Glutamatergic neuron (in vitro differentiated cells): ENCODE measurements at places on chromosomes 5 and 9. TPM values are rescaled to one million over a fixed set of nuclear protein-coding genes. Genes with fewer than 3 reads are reported as not detected.

GRCh38 chr9:129885670-129886106 is 50.4 kb downstream of the USP20 start:
- H3K4me3 ChIP-seq, result no peak overlapping the region
- peaks cover 41% of the 10 kb centered on the region for H3K4me1 ChIP-seq
- H3K27ac ChIP-seq, result peak overlapping the region; percentile 76
- peaks cover 7% of the 10 kb centered on the region for H3K27me3 ChIP-seq

GRCh38 chr5:160685219-160685618 is 166.8 kb downstream of the ATP10B start:
- no peak overlapping the region for H3K27ac ChIP-seq
- no peak for DNase-seq
- no peak overlapping the region for H3K4me3 ChIP-seq
- no peaks in the 10 kb centered on the region for H3K4me1 ChIP-seq
- peaks cover 2% of the 10 kb centered on the region for H3K27me3 ChIP-seq
- no peaks in the 10 kb centered on the region for H3K36me3 ChIP-seq

DNA sequence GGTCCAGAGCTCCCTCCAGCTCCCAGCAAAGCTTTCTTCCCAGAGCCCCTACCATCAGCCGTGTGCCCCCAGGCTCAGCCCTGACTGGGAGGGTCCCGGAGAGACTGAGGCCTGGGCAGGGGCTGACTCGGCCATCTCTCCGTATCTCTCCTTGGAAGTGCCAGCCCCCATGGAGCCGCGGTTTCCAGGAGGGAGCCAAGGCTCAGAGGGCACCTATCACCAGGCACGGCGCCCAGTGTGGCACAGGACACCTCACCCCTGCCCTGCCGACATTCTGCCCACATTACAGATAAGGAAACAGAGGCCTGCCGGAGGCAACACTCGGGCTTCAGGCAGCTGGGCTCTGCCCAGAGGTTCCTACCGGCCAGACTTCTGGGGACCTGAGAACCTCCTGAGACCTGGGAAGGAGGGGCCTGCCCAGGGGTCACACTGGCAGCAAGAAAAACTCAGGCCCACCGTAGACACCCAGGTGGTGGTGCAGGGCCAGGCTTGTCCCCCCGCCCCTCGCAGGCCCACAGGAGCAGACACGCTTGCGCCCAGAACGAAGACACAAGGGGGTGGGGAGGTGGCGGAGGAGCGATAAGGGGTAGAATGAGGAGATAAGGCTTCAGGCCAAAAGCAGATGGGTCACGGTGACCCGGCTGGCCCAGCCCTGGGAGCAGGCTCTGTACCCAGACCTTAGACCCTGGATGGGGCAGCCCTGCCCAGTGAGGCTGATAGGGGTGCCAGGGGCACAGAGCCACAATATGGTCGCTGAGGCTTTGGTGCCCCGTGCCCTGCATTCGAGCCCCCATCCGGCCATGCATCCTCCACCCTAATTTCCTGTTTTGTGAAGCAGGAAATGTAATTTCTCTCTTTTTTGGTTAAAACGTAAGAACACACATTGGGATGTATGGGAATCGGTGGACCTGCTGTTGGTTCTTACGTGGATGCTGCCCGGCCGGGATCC is 11.8 kb downstream of the NR5A1 start:
- H3K4me3 ChIP-seq, result no peak overlapping the region
- peaks cover 19% of the 10 kb centered on the region for H3K27me3 ChIP-seq
- H3K4me1 ChIP-seq, result peaks cover 2% of the 10 kb centered on the region
- no peaks in the 10 kb centered on the region for H3K36me3 ChIP-seq
- no peak overlapping the region for H3K27ac ChIP-seq

DNA sequence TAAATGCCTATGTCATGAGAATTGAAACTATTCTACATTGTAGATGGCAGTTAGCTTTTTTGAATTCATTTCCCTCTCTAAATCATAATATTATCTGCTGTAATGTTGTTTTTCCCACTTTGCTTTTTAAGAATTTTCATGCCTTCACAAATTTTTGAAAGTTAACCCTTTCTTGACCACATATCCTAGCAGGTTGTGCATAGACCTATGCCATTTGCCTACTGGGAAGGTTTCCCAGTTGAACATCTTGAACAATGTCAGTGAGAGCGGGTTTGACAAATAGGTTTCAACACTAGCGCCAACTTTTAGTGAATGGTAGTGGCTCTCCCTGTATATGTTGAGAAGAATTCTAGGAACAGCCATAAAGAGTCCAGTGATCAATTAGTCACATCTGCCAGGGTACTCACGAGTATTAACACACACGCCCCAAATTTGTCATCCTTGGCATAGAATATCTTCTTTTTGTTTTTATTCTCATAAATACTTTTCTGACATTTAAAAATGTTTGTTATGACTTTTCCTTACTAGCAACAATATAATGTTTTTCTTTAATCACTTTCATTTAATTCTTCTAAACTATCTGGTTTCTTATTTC is 307.6 kb downstream of the PJA2 start:
- H3K36me3 ChIP-seq, result no peaks in the 10 kb centered on the region
- H3K4me1 ChIP-seq, result peaks cover 4% of the 10 kb centered on the region
- H3K27me3 ChIP-seq, result peaks cover 2% of the 10 kb centered on the region
- DNase-seq, result no peak
- no peak overlapping the region for H3K27ac ChIP-seq

DNAI1 gene
- total RNA-seq, result 1.2 TPM

DNA sequence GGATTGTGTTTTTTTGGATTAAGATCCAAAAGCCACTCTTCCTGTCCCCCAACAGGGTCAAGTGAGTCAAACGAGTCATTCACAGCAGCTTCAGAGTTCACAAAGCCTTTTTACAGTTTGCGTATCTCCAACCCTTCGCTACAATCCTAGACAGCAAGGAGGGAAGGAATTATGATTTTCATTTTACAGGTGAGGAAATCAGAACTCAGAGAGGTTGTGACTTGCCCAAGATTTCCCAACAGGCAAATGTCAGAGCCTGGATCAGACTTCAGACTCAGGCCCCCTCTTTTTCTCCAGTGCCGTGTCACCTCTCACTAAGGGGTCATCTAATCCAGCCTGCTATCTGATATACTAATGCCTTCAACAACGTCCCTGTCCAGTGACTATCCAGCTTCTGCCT is 72.1 kb upstream of the XPA start:
- no peaks in the 10 kb centered on the region for H3K27me3 ChIP-seq
- H3K4me3 ChIP-seq, result no peak overlapping the region
- no peaks in the 10 kb centered on the region for H3K36me3 ChIP-seq

DNA sequence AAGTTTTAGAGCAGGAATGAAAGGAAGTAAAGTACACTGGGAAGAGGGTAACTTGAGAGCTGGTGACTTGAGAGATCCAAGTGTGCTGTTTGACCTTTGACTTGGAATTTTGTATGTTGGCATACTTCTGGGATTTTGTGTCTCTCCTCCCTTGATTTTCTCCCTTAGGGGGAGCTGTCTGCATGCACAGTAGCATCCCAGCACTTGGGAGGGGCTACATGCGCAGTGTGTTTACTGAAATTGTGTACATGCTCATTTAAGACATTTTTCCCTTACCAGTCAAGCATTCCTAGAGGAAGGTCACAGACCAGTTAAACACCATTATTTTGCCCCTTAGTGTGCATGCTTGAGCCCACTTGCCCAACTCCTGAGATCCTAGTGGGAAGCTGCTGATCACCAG is 120.1 kb downstream of the ZNF622 start:
- no peak overlapping the region for H3K4me3 ChIP-seq
- H3K36me3 ChIP-seq, result no peaks in the 10 kb centered on the region
- no peak overlapping the region for H3K27ac ChIP-seq
- H3K27me3 ChIP-seq, result peaks cover 1% of the 10 kb centered on the region
- no peaks in the 10 kb centered on the region for H3K4me1 ChIP-seq

TAL2 gene
- 1.6 TPM for total RNA-seq

DNA sequence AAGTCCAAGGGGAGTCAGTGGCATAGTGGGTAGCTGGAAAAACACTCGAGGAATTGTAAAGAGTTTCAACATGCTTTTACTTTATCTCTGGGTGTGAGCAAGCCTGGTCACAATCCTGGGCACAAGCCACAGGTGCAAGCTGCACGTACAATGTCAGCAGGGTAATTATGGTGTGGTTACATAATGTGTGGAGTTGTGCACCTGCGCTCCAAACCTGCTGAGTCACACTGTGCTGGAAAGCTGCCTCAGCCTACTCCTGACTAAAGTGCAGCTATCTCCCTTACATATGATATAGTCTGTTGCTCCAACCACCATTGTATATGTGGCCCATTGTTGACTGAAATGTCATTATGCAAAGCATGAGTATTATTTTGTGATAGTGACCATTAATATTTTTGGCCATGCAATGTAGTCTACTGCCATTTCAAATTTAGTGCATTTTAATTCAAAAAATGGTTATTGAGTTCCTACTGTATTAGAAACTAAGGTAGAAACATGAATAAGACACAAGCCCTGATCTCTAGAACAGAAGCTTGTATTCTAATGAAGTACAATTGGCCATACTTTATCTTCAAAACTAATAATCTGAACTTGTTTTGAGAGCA is 160.9 kb upstream of the SLC30A5 start:
- no peaks in the 10 kb centered on the region for H3K4me1 ChIP-seq
- no peak overlapping the region for H3K4me3 ChIP-seq
- H3K36me3 ChIP-seq, result peaks cover 25% of the 10 kb centered on the region
- H3K27ac ChIP-seq, result no peak overlapping the region
- H3K27me3 ChIP-seq, result peaks cover 2% of the 10 kb centered on the region

DNA sequence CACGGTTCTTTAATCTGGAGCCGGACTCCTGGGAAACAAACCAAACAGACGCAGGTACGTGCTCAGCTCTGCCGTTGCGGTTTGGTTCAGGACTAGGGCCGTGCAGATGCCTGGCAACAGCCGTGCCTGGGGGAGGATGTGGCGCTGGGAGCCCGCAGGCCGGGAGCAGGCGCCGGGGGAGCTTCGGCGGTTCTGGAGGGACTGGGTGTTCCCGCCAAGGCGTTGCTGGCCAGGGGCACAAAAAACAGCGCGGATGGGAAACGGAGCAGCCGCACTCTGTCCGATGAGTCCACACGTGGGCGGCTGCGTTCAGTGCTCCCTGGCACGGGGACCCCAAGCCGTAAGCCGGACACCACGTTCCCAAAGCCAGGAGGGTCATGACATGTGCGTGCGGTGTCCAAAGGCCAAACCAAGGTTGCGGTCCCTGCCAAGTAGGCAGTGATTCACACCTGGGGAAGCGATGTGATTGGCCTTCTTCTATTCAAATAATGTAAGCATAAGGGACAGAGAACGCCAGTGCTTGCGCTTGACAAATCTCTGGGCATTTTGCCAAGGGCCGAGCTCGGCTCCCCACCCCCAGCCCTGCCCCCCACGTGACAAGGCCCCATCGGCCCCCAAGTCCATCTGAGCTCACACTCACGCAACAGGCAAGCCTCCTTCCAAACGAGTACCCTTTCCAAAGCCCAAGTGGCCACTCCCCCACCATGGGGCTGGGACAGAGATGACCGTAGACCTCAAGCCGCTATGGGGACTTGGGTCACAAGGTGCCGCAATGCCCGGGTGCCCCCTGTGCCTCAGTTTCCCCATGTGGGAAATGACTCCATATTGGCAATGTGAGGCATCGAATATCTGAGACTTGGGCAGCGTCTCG is 49.7 kb upstream of the NKD2 start:
- DNase-seq, result no peak
- no peaks in the 10 kb centered on the region for H3K36me3 ChIP-seq
- H3K4me1 ChIP-seq, result peaks cover 18% of the 10 kb centered on the region
- no peak overlapping the region for H3K4me3 ChIP-seq

GRCh38 chr5:143192191-143192900 is 211.1 kb downstream of the NR3C1 start:
- H3K4me3 ChIP-seq, result no peak overlapping the region
- H3K36me3 ChIP-seq, result peaks cover 2% of the 10 kb centered on the region
- H3K4me1 ChIP-seq, result no peaks in the 10 kb centered on the region
- H3K27ac ChIP-seq, result no peak overlapping the region
- DNase-seq, result no peak
- no peaks in the 10 kb centered on the region for H3K27me3 ChIP-seq

- no peak overlapping the region for H3K27ac ChIP-seq
- H3K4me3 ChIP-seq, result peak overlapping the region; percentile 95
- DNase-seq, result no peak
- peaks cover 63% of the 10 kb centered on the region for H3K4me1 ChIP-seq
- peaks cover 4% of the 10 kb centered on the region for H3K36me3 ChIP-seq
- H3K27me3 ChIP-seq, result peaks cover 14% of the 10 kb centered on the region
These were observed 4.1 kb downstream of the TRIO start for GRCh38 chr5:14147210-14147609.

GRCh38 chr5:40166802-40167201 is 512.9 kb upstream of the PTGER4 start:
- no peaks in the 10 kb centered on the region for H3K27me3 ChIP-seq
- no peak for DNase-seq

SIT1 gene
- total RNA-seq, result 3.4 TPM

DNA sequence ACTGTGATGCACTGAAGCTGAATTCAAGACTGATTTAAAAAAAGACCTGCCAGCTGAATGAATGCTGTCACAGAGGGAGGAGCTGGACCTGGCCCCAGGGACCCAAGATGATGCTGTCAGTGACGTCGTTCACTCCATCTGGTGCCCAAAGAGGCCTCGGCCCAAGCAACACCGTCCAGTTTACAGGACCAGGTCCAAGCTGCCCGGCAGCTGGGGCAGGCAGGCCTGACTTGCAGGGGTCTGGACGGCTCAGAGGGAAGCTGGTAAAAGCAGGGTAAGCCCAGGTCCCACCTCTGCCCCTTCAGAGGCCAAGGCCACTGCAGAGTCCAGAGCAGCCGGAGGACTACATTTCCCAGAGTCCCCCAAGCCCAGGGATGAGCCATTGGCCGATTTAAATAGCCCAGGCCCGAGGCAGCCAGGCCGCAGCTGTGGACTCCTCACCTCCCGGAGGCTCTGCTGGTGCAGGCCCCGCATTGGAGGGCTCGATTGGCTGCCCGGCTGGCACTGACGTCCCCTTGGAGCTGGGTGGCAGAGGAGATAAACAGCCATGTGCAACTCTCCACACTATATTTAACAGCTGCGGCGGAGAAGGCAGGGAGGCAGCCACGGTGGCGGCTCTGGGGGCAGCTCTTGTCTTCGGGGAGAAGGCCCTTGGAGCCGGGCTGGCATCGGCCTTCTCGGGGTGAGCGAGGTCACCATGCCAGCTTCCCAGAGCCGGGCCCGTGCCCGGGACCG is at the start of gene PLPP7:
Gene PLPP7, plus strand, starts transcription at position 423 of the 735 bp plus-strand sequence. Its CDS starts 275 bp downstream, at position 698.
- H3K4me3 ChIP-seq, result peak within 1 kb of the TSS; percentile 83
- no peaks in the 10 kb centered on the region for H3K36me3 ChIP-seq
- peak within 1 kb of the TSS; percentile 100 for H3K27ac ChIP-seq
- peaks cover 11% of the 10 kb centered on the region for H3K27me3 ChIP-seq

DNA sequence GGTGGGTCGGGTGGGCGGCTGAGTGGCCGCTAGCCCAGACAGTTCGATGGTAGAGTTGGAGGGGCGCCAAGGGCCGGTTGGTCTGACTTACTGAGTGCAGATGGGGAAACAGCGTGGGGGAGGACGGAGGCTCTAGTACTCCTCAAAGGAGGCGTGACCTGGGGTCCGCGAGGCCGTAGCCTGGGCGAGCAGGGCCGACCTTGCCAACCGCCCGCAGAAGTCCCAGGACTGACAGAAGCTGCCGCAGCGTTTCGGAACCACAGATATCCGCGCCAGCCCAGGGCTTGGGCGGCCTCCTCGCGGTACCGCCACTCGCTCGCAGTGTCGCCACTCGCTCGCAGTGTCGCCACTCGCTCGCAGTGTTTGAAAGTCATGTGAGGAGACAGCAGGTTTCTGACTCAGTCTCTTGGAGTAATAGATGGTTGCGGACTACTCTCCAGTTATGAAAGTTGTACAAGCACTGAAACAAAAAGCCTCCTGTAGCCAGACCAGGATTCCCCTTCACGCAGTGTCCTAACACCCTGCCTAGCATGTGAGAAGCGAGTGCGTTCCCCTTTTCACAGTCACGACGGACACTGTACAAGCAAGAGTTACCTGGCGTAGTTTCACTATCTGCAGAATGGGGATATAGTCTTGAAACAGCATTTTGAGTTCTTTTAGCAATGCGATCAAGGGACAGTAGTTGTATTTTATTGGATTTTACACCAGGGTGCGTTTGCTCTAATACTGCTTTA is 674 bp downstream of the TMEM38B start:
- H3K4me3 ChIP-seq, result peak overlapping the region; percentile 86
- H3K4me1 ChIP-seq, result peaks cover 4% of the 10 kb centered on the region
- no peaks in the 10 kb centered on the region for H3K36me3 ChIP-seq
- H3K27ac ChIP-seq, result no peak overlapping the region
- H3K27me3 ChIP-seq, result peaks cover 2% of the 10 kb centered on the region

PCDHA9 gene
- 18.9 TPM for total RNA-seq
